ENCODE measurements at places on chromosomes 4 and X. TPM values are rescaled to one million over a fixed set of nuclear protein-coding genes. Genes with fewer than 3 reads are reported as not detected.

- DNase-seq: no peak
These were observed 1097.0 kb downstream of the PDHA2 start for GRCh38 chr4:96936886-96937285.

GRCh38 chr4:4541040-4541631 lies 712 bp downstream of the STX18 start:
- DNase-seq: peak; percentile 78

DNA sequence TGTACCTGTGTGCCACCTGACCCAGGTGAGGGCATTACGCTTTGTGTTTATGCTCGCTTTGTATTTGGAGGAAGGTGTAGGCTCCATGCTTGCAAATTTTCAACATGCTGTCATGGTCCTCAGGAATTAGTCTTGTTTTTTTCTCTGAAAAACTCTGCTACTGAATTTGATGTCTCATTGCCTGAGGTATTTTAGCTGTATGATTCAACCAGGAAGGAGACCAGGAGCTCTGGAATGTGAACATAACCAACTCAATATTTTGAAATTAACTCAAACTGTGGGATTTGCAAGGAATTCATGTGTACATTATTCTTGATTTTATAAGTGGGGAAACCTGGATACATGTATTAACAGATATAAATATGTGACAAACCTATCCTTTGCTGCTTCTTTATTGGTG lies 134.1 kb downstream of the SLC4A4 start:
- peak; percentile 71 for DNase-seq

Gene PRDX4
- total RNA-seq: 276 TPM

GRCh38 chr4:113539408-113539807 lies 222.1 kb downstream of the CAMK2D start:
- peak; percentile 23 for DNase-seq

DNA sequence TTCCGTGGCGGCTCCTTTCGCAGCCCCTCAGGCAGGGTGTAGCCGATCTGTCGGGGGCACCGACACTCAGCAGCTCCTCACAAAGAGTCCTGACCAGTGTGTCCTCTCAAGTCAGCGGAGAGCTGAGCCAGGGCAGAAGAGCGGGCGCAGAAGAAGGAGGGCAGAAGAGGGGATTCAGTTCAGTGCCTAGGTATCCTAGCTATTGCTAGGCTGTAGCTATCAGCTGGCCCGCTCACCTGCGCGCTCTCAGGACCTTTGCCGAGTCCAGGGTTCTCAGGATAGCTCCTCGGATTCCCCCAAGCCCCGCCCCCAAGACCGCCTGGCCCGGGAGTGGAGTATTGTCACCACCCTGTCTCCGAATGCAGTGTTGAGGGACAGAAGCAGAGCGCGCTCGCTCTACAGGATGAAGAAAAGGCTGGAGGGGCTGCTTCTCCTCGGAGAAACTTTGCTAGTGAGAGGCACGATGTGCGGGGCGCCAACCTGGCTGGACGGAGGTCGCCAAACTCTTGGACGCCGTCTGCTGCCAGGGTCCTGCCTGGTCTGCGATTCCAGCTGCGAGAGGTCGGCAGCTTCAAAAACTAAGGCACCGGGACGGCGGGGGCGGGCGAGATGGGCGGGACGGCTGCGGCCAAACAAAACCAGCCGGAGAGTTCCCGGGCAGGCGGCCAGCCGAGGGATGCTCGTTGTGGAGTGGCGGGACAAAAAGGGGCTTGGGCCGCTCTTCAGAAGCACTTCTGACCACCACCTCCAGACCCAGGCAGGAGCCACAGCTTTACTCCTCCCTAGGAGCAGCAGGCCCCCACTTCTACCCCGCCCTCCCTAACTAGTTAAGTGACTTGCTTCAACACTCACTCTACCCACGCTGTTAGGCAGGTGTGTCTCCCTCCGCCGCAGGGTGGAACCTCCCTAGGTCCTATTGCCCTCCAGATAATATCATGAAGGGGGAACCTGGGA lies at the start of gene XKRX:
XKRX (minus strand) TSS at position 258 of the 954 bp plus-strand sequence. CDS start 613 bp downstream, outside the sequence.
- DNase-seq: peak; percentile 40

DNA sequence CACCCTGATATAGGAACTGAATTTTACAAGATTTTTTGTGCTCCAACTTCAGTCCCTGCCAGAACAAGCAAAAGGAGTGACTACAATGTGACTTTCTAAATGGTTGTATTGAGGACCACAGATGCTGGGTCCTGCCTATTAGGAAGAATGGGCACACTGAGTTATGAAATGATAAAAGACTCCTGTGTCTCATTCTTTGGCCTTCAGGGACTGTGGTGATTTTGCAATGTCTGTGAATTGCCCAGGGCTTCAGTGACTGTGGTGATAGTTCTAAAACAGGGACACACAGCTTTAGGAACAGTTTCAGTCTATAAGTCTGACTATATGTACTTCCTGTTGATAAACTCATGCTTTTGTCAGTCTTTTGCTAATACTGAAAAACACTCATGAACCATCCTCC lies 210.2 kb downstream of the DMD start:
- DNase-seq: no peak

Gene CPZ
- total RNA-seq: 27.9 TPM

Gene TRIML1
- total RNA-seq: not detected

GRCh38 chrX:72255445-72255844 lies 16.6 kb upstream of the ERCC6L start:
- DNase-seq: no peak

DNA sequence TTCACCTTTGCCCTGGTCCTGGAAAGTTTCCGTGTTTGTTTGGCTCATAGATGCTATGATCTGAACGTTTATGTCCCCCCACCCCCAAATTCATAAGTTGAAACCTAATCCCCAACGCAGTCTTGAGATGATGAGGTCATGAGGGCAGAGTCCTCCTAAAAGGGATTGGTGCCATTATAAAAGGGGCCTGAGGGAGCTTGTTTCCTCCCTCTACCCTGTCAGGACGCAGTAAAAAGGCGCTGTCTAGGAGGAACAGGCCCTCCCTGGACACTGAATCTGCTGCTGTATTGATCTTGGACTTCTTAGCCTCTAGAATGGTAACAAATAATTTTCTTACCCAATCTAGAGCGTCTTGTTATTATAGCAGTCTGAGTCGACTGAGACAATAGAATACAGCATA lies 2190.6 kb upstream of the TENM3 start:
- DNase-seq: no peak

Gene SYP
- 0.47 TPM for total RNA-seq

DNA sequence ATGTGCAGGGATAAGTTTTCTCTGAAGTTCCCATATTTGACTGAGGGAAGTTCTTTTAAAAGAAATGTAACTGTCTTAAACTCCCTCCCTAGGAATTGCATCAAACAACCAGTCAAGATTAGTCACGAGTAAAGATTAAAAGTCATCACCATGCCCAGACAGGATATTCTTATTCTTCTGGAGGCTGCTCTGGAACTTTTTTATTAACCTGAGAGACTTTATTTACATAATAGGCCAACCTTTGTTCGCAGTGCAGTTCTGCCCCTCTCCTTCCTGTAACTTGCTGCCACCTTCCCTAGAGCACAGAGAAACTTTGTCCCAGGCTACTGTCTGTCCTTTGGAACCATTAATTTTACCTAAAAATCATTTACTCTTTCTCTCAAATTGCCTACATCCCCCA lies 9.8 kb upstream of the HERC3 start:
- no peak for DNase-seq

Gene RHOH
- not detected for total RNA-seq

DNA sequence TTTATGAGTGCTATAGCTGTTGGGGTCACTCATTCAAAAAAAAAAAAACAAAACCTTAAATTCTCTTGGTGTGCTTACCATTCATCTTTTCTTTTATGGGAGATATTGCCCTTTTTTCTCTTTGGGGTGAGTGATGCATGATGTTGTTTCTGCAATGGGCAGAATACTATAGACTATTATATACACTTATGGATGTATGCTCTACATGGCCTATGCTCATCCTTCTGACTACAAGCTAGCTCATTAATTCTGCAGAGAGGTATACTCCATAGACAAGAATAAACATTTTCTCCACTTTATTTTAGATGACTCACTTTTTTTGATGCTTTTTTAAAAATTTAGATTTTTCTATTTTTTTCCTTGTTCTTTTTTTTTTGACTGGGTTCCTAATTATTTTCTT lies 160.3 kb upstream of the ANK2 start:
- no peak for DNase-seq

Gene PLS3
- 267 TPM for total RNA-seq

GRCh38 chr4:58649226-58649625 lies 1539.0 kb upstream of the IGFBP7 start:
- no peak for DNase-seq

Gene GK
- 8.4 TPM for total RNA-seq

GRCh38 chr4:140330311-140330900 lies 43.0 kb upstream of the SCOC start:
- DNase-seq: peak; percentile 61

Gene LRRC66
- total RNA-seq: 1.1 TPM

DNA sequence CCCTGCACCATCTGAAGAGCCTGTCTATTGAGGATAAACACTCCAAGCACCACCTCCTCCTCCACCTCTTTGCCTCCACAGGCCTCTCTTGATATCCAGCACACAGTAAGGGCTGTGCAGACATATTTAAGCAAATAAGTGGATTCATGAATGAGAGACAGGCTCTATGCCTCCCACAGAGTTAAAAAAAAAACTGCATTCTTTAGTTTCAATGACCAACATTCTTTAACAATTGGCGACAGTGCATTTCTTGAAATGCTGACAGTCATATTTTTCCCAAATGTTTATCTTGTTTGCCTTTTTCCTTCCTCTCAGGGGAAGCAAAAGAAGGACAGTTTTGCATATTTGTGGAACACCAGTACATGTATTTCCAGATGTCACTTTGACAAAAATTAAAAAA lies 38.6 kb downstream of the MXRA5 start:
- no peak for DNase-seq

Gene SPANXC
- not detected for total RNA-seq

Gene COX7B2
- total RNA-seq: not detected

GRCh38 chrX:110142096-110142495 lies 139.2 kb downstream of the TMEM164 start:
- DNase-seq: no peak

DNA sequence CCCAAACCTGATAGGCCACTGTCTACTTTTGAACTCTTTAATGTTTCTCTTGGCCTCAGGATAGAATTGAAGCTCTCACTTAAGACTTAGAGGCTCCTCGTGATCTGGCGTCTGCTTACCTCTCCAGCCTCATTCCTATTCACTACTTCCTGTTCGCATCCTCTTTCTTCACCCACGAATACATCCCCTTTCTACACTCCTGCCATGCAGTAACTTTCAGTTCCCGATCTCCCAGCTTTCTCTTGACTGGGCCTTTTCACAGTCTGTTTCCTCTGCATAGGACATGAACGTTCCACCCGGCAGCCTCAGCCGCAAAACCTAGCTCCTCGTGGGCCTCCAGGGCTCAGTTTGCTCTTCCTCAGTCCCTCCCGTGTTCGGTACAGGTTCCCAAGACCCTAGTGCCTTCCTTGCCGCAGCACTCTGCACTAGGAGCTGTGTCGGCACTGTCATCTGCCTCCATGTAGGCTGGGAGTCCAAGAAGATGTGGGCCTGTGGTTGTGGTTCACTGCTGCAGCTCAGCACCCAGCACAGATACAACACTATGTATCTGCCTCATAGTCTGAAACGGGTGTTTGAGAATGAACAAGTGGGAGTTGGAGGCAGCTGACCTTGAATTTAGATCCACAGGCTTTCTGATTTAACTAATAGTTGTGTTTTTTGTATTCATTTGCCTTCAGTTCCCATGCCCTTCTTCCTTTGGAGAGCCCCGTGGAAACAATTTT lies 15.8 kb downstream of the RPL39 start:
- DNase-seq: no peak

Gene USP51
- 0.22 TPM for total RNA-seq

- no peak for DNase-seq
These were observed 69.3 kb downstream of the ANKRD17 start for GRCh38 chr4:73189274-73189810.

DNA sequence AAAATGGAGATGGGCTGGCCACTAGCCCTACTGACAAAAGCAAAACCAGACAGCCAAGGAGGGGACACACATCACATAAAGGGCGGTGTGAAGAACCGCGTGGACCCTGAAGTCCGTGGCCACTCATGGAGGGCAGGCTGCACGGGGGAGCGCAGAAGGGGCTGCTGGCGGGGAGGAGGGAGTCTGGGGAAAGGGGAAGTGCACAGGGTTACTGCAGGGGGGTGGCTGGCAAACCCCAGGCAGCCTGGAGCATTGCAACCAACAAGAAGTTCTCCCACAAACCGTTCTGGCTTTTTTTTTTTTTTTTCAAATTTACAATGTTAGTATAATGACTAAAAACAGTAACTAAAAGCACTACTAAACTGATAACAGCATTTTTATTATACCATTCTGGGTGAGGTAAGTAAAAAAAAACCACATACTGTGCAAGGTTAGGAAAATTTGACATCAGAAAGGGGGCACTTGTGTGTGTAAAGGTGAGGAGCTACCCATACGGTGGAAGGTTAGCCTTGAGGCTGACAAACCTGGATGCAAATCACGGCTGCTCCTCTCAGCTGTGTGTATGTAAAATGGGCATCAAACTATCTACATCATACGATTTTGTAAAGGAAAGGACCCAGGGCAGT lies 87.1 kb downstream of the TSPAN5 start:
- peak; percentile 62 for DNase-seq

GRCh38 chr4:47410271-47410670 lies 53.2 kb downstream of the COMMD8 start:
- DNase-seq: no peak

- peak; percentile 82 for DNase-seq
These were observed 89.8 kb downstream of the EMCN start for GRCh38 chr4:100428051-100428450.

DNA sequence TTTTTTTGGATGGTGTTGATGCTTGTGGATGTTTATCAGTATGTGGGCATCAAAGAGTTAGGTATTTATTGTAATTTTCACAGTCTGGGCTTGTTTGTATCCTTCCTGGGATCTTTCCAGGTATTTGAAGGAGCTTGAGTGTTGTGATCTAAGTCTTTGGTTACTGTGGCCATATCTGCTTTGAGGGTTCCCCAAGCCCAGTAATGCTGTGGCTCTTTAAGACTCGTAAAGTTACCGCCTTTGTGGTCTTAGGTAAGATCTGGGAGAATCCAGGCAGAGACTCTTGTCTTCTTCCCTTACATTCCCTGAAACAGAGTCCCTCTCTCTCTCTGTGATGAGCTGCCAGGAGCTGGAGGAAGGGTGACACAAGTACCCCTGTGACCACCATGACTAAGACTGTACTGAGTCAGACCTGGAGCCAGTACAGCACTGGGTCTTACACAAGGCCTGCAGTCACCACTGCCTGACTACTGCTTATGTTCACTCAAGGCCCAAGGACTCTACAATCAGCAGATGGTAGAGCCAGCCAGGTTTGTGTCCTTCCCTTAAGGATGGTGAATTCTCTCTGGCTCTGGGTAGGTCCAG lies 62.2 kb downstream of the FMR1NB start:
- peak; percentile 1 for DNase-seq

- DNase-seq: peak; percentile 75
These were observed 129.7 kb upstream of the EDNRA start for GRCh38 chr4:147351083-147351787.

Gene PFKFB1
- total RNA-seq: 0.22 TPM

All from PC-3 (cell line).